ENCODE measurements at places on chromosomes 16 and 17. TPM values are rescaled to one million over a fixed set of nuclear protein-coding genes. Genes with fewer than 3 reads are reported as not detected.

GRCh38 chr17:42848093-42848492 is 2.9 kb upstream of the AOC3 start:
- DNase-seq: no peak

DNA sequence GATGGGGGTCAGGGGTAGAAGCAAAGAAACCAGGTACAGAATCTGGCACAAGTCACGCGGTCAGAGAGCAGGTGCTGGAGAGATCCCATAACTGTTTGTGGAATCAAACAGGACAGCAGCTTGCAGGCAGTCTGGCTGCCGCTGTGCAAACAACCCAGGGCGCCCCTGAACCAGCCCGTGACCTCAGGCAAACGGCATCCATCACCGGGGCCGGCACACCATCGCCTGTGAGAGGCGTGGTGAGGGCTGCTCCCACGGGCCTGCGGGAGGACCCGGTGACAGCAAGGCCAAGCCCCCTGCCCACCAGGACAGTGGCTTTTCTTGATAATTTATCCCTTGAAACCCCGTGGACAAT is 47.9 kb downstream of the CBFA2T3 start:
- no peak for DNase-seq

The SDR42E2 gene
- total RNA-seq: not detected

The HIGD1B gene
- total RNA-seq: not detected
